ENCODE measurements at places on chromosomes 13 and 19.

DNA sequence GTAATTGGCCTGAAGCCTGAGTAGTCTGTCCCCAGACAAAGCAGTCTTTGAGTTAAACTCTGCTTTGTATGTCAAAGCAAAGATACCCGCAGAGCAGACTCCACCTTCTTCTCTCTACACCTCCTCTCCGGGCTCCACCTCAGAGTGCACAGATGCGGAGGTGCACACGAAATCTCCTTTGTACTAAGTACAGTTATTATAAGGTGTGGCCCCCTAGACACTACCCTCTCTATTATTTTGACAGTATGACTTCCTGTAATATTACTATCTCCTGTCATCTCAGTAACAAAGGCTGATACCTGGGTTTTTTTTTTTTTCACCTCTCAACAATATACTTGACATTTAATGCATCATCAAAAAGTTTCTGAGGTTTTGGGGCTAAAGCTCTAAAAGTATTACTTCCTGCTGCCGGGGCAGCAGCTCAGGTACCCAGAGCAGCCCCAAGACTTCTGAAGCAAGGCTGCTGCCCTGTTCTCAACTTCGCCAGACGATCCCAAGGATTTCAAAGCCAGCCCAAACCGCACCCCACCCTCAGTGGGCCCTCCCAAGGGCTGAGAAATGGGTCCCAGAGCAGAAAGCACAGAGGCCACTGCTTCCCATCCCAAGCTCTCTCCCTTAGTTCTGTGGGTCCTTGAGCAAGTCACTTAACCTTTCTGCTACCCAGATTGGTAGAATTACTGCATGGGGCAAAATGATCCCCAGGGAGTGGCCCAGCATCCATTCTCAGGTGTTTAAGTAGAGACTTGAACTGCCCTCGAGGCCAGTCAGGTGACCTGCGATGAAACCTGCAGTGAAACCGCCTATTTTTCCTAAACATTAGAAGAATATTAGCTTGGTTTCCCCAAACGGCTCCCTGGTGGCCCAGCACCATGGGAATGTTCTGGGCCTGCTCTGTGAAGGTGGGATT, 180.6 kb downstream of the FOXO1 start:
- H3K36me3 ChIP-seq: no peaks in the 10 kb centered on the region
- H3K27me3 ChIP-seq: peaks cover 12% of the 10 kb centered on the region
- no peak overlapping the region for H3K4me3 ChIP-seq
- DNase-seq: no peak
- peak overlapping the region; percentile 39 for H3K27ac ChIP-seq
- H3K4me1 ChIP-seq: peaks cover 21% of the 10 kb centered on the region

DNA sequence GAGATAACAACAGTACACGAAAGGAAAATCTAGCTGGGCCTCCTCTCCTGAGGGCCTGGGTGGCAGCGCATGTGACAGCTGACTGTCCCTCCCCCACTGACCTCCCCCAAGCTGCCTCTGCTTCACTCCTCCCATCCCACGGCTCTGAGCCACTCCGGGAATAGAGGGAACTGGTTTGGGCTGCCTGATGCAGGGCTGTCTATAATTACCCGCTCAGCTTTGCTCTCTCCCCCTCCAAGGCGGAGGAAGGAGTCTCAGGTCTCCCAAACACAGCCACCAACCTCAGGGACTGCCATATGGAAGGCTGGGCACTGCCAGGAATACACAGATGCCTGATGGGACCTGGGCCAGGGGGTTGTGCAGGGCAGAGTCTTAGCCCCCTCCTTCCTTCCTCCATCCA, 7.9 kb downstream of the NAPA start:
- H3K27me3 ChIP-seq: no peaks in the 10 kb centered on the region
- no peak overlapping the region for H3K27ac ChIP-seq
- H3K4me3 ChIP-seq: no peak overlapping the region
- DNase-seq: no peak
- H3K4me1 ChIP-seq: peaks cover 7% of the 10 kb centered on the region
- H3K36me3 ChIP-seq: peaks cover 4% of the 10 kb centered on the region

DNA sequence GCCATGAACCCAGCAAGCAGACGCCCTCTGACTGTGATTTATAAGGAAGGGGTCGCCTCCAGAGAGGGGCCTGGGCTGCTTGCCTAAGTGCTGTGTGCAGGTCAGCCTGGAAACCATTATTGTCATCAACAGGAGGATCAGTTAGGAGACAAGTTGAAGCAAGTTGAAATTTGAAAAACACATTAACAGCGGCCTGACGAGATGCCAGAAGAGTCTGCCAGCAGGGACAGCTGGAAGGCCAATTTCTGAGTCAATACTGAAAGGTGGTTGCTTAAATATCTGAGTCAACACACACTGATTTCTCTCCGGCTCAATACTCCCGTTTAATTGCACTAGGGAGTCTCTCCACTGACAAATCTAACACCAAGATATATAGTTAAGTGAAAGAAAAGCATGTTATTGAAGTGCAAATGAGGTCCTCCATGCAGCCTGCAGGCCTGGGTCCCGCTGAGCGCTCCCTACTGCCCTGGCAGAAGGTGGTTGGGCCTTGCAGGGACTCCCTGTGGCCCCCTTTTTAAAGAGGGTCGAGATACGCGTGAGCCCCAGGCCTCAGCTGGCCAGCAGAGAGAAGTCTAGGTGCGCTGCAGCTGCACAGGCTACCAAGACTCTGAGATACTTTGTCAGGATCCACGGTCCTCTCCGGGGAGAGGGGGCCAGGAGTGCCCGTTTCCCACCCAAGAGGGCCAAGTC, 91.1 kb downstream of the RNASEH2B start:
- H3K4me1 ChIP-seq: peaks cover 90% of the 10 kb centered on the region
- H3K4me3 ChIP-seq: peak overlapping the region; percentile 42
- peak; percentile 40 for DNase-seq

- peaks cover 31% of the 10 kb centered on the region for H3K27me3 ChIP-seq
- no peak for DNase-seq
- H3K4me1 ChIP-seq: peaks cover 4% of the 10 kb centered on the region
- H3K27ac ChIP-seq: no peak overlapping the region
Measured at GRCh38 chr13:26837102-26837501, 76.5 kb upstream of the GPR12 start.

DNA sequence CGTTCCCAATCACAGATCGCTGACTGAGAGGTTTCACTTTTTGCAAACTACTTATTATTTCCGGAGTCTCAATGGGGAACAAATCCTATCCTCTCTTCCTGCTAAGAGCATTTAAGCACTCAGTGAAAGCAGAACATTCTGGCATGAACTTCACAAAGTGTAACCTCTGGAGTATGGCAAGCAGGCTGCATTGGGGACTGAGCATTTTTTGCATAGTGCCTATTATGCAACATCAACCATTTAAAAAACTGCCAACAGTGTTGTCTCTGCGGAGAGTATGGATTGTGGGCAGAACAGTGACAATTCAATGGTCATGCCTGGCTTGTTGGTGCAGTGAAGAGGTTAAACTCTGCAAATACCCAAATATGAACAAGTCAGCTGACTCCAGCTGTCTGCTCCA, 484.6 kb downstream of the OLFM4 start:
- H3K36me3 ChIP-seq: no peaks in the 10 kb centered on the region
- no peak for DNase-seq
- H3K27me3 ChIP-seq: peaks cover 2% of the 10 kb centered on the region
- peaks cover 8% of the 10 kb centered on the region for H3K4me1 ChIP-seq
- H3K4me3 ChIP-seq: no peak overlapping the region
- H3K27ac ChIP-seq: no peak overlapping the region

DNA sequence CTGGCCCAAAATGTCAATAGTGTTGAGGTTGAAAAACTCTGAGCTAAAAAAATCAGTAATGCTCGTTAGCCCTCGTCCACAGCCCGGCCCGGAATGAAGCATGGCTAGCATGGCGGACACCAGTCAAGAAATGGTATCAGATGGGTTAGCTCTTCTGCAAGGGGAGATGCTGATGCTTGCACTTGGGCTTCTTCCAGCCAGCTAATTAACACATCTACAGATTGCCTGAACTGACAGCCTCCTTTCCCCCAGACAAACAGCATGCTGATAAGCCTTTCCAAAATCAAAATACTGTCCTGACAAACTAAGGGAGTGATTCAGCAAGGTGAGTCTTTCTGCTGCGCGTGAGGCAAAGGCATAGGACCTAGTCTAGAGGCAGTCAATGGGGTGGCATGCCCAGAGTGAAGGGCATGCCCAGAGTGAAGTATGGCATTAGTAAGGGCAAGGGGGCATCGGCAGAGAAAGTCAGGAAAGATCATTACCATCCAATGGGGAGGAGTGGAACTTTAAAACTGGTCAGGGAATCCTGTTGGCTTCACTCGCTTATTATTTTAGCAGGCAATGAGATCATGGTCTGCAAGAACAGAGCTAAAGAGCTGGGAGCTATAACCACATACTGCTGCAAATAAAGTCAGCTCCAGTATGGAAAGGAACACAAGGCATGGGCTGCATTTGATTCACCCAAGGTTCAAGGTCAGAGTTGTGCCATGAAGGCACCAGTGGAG, 30.2 kb upstream of the UBE2L5 start:
- DNase-seq: no peak
- no peaks in the 10 kb centered on the region for H3K36me3 ChIP-seq
- no peak overlapping the region for H3K27ac ChIP-seq
- H3K4me1 ChIP-seq: peaks cover 50% of the 10 kb centered on the region

GRCh38 chr19:55552206-55552605, 6.9 kb upstream of the SBK3 start:
- H3K4me1 ChIP-seq: peaks cover 79% of the 10 kb centered on the region
- no peaks in the 10 kb centered on the region for H3K36me3 ChIP-seq
- peaks cover 36% of the 10 kb centered on the region for H3K27me3 ChIP-seq
- no peak for DNase-seq
- H3K4me3 ChIP-seq: peak overlapping the region; percentile 55

GRCh38 chr13:26759249-26759906, 1.2 kb downstream of the GPR12 start:
- no peaks in the 10 kb centered on the region for H3K36me3 ChIP-seq
- H3K4me3 ChIP-seq: peak overlapping the region; percentile 80

GRCh38 chr13:48159826-48160225, 64.9 kb upstream of the MED4 start:
- no peak for DNase-seq
- no peak overlapping the region for H3K27ac ChIP-seq
- H3K4me1 ChIP-seq: peaks cover 18% of the 10 kb centered on the region
- H3K27me3 ChIP-seq: no peaks in the 10 kb centered on the region
- no peaks in the 10 kb centered on the region for H3K36me3 ChIP-seq

GRCh38 chr19:1942934-1943555, 2.1 kb downstream of the CSNK1G2 start:
- H3K4me3 ChIP-seq: peak overlapping the region; percentile 93
- peaks cover 4% of the 10 kb centered on the region for H3K36me3 ChIP-seq
- DNase-seq: peak; percentile 30
- H3K4me1 ChIP-seq: peaks cover 28% of the 10 kb centered on the region
- H3K27me3 ChIP-seq: no peaks in the 10 kb centered on the region

DNA sequence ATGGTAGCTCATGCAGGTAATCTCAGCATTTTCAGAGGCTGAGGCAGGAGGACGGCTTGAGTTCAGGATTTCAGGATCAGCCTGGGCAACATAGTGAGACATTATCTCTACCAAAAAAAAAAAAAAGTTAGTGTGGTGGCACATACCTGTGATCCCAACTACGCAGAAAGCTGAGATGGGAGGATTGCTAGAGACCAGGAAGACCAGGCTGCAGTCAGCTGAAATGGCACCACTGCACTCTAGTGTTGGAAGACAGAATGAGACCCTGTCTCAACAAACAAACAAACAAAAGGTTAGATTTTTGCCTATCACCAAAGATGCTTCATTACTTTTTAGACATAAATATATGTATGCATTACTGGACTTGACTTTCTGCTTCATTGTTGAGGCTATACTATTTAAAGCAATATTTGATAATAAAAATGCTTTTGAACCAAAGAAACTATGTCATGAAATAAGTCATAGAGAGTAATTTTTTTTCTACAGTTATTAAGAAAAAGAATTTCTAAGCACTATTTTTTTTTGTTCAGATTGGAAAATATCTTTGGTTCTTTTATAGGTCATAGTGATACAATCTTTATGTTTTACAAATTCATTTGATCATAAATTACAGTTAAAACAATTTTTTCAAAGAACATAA, 1180.1 kb upstream of the ATXN8OS start:
- DNase-seq: peak; percentile 28
- H3K4me3 ChIP-seq: no peak overlapping the region
- peaks cover 3% of the 10 kb centered on the region for H3K27me3 ChIP-seq
- no peaks in the 10 kb centered on the region for H3K36me3 ChIP-seq
- H3K4me1 ChIP-seq: no peaks in the 10 kb centered on the region

GRCh38 chr13:31011901-31012654, 79.6 kb downstream of the TEX26 start:
- H3K27me3 ChIP-seq: peaks cover 8% of the 10 kb centered on the region
- H3K36me3 ChIP-seq: no peaks in the 10 kb centered on the region
- peaks cover 24% of the 10 kb centered on the region for H3K4me1 ChIP-seq

GRCh38 chr19:38691938-38692457, 44.5 kb downstream of the ACTN4 start:
- DNase-seq: no peak
- peaks cover 87% of the 10 kb centered on the region for H3K4me1 ChIP-seq
- H3K4me3 ChIP-seq: no peak overlapping the region
- H3K36me3 ChIP-seq: peaks cover 30% of the 10 kb centered on the region
- H3K27me3 ChIP-seq: peaks cover 3% of the 10 kb centered on the region

GRCh38 chr13:110344320-110344719, 37.2 kb downstream of the COL4A2 start:
- no peak for DNase-seq
- H3K27ac ChIP-seq: no peak overlapping the region
- peaks cover 25% of the 10 kb centered on the region for H3K36me3 ChIP-seq
- H3K4me1 ChIP-seq: peaks cover 46% of the 10 kb centered on the region
- H3K27me3 ChIP-seq: no peaks in the 10 kb centered on the region
- H3K4me3 ChIP-seq: no peak overlapping the region

DNA sequence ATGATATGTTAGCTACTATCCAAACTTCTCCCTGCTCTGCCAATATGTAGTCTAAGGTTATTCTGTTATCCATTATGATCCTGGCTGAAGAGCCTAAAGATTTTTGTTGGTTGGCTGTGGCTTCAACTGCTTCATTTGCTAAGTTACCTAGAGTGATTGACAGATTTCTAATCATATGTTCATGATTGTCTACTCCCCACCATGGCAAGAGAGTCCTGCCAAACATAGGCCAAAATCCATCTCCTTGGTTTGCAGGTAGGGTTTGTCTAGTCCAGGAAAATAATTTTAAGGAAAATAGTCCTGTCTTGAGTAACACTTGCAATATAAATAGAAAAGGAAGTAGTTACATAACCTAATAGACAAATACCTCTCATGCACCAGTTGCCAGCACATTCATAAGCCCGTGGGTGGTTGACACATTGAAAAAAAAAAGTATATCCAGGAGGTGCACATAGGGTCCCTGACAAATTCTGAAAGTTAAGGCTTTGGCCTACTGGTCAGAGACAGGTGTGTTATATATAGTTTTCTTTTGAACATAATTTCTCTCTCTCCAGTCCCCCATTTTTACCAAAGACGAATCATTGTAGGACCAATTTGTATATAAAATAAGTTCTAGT, 5.4 kb upstream of the CBY2 start:
- peaks cover 6% of the 10 kb centered on the region for H3K4me1 ChIP-seq
- H3K27ac ChIP-seq: no peak overlapping the region
- H3K4me3 ChIP-seq: no peak overlapping the region
- peaks cover 10% of the 10 kb centered on the region for H3K27me3 ChIP-seq
- no peak for DNase-seq

- no peak overlapping the region for H3K27ac ChIP-seq
- no peak for DNase-seq
- no peaks in the 10 kb centered on the region for H3K4me1 ChIP-seq
- peaks cover 3% of the 10 kb centered on the region for H3K27me3 ChIP-seq
- no peak overlapping the region for H3K4me3 ChIP-seq
Measured at GRCh38 chr13:62119739-62120700, 704.4 kb upstream of the PCDH20 start.

- H3K27ac ChIP-seq: no peak overlapping the region
- no peak overlapping the region for H3K4me3 ChIP-seq
- peaks cover 2% of the 10 kb centered on the region for H3K27me3 ChIP-seq
- H3K4me1 ChIP-seq: no peaks in the 10 kb centered on the region
- no peaks in the 10 kb centered on the region for H3K36me3 ChIP-seq
Measured at GRCh38 chr13:78402708-78403400, 200.5 kb downstream of the POU4F1 start.

All from nephron progenitor cell (in vitro differentiated cells).